NCI-H1105 treated with DMSO at 0.1 percent for 48 hours (cell line): ENCODE measurements at places on chromosomes 4 and X.

GRCh38 chr4:185120631-185120946 is 22.5 kb upstream of the SLC25A4 start:
- no peak for DNase-seq

DNA sequence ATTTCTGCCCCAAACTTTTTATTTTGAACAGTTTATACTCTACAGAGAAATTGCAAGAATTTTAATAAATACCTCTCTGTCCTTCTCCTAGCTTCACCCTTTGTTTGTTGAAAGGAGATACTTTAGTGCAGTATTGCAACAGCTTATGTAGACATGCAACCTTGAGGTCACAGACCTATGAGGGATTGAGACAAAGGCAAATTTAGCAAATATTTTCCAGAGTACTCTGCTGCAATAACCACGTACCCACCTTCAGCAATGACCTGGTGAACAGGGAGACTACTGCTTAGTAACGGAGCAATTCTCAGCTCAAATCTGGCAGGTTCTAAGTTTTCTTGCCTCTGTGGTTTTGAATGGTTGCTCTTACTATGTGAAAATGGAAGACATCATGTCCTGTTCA is 13.2 kb downstream of the FGA start:
- no peak for DNase-seq

GRCh38 chr4:103289186-103289585 is 91.0 kb upstream of the CENPE start:
- no peak for DNase-seq

GRCh38 chr4:7129871-7130620 is 62.2 kb upstream of the GRPEL1 start:
- DNase-seq, result no peak

DNA sequence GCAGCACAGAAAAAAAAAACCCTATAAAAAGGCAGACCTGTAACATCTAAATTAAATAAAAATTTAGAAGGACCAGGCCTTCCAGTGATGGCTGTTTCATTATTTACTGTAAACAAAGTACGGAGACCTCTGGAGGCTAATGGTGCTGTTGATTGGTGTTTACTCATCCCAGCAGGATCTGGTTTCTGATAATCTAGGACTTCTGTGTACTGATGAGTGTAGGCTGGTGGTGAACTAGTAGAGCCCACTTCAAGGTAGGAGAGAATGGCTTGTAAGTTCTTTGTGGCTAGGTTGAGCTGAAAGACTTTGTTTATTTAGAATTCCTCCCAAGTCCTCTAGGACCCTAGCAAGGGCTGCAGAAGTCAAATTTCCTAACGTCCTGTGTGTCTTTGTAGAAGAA is 398.1 kb upstream of the PITX2 start:
- no peak for DNase-seq

- no peak for DNase-seq
Measured at GRCh38 chr4:146124023-146124680, 51.4 kb upstream of the LSM6 start.

- DNase-seq, result no peak
Measured at GRCh38 chrX:153909024-153909979, 4.8 kb downstream of the AVPR2 start.

- no peak for DNase-seq
Measured at GRCh38 chr4:103306870-103307375, 108.8 kb upstream of the CENPE start.

GRCh38 chrX:31314921-31315320 is 243.1 kb upstream of the FTHL17 start:
- DNase-seq, result no peak

DNA sequence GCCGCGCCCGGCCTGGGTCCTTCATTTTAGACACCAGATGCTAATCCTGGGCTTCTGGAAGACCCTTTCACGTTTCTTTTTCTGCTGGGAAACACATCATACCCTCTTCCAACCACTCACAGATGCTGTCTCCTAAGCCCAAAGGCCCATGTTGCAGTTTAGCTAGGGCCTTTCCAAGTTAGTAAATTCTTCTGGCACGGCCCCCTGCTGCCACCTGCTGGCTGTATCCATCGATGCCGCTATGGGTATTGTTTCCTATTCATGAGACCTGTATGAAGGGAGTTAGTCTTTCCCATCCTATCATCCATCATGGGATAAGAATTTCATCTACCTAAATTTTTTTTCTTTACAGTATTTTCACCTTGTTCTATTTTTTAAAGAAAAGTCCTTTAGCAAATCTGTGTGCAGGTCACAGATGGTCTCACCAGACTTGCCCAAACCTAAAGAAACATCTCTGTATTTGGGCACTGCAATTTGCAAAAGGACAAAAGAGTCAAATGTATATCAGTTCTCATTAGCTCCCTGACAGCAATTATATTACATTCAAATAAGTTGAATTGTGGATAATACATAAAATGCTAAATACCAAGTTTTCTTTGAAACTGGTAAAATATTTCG is 37.8 kb upstream of the SLC9A7 start:
- DNase-seq, result peak; percentile 61

DNA sequence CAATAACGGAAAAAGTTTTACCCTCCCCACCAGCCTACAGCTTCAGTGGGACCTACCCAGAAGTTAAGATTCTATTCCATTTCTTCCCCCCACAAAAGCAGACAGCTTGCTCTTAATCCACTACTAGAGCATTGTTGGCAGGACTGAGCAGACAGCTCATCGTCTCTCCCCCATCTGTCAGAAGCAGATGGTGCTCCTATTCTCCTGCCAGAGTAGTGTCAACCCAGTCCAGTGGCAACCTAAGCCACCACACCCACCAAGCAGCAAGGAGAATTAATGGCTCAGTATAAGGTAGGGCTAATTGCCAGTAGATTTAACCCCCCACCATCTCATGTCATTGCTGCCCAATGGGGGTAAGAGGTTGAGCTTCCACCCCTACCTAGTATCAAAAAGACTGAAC is 62.0 kb downstream of the AWAT2 start:
- peak; percentile 1 for DNase-seq
